Right ventricle myocardium superior (tissue), 1 donor: ENCODE measurements at places on chromosomes 2 and 18. TPM values are rescaled to one million over a fixed set of nuclear protein-coding genes. Genes with fewer than 3 reads are reported as not detected.

The CFC1 gene
- not detected for total RNA-seq

The TRPM8 gene
- total RNA-seq, result not detected

The ZNF396 gene
- total RNA-seq, result 0.48 TPM

The L3MBTL4 gene
- total RNA-seq, result 0.59 TPM

The NETO1 gene
- total RNA-seq, result not detected

The LOXHD1 gene
- 0.62 TPM for total RNA-seq

The TNFAIP6 gene
- 2.8 TPM for total RNA-seq
